C1 segment of cervical spinal cord (tissue), 14 donors: ENCODE measurements at places on chromosomes 2 and 18.

GRCh38 chr2:135066710-135067109 lies 14.6 kb downstream of the RAB3GAP1 start:
- no peak for DNase-seq

- no peak for DNase-seq
Measured at GRCh38 chr2:68320118-68320641, 431 bp upstream of the CNRIP1 start.

DNA sequence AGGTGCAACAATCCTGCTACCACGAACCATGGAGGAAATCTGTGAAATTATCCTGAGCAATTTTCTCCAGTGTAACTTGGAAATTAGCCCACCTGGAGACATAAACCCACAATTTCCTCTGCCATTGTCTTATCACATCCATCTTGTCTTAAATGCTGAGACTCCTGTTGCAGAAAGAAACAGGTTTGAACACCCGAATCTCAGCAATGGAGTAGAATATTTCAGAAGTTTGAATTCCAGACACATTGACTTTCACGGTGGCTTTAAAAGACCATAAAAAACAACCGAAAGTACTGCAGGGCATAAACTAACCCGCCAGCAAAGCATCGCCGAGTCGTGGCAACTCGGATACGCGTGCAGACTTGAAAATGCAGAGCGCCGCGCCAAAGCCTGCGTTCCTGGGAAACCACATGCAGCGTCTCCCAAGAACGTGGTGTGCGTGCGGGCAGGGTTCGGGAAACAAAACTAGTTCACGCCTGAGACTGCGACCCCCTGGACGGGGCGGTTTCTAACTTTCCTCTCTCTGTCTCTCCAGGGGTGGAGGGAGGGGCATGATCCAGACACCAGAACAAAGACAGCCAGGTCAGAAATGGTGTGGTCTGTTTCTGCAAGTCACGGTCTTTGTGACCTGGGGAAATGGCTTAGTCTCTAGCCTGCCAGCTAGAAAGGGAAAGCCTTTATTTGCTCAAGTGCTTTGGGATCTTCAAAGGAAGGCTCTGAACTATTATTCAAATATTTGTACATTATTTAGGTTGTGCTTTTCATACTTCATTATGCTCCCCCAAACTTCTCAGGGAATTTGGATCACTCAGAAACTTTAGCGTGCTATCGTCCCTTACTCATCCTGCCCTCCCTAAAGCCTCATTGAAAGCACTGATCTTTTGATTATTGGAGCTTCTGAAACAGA lies 26.9 kb upstream of the KCTD1 start:
- peak; percentile 13 for DNase-seq

DNA sequence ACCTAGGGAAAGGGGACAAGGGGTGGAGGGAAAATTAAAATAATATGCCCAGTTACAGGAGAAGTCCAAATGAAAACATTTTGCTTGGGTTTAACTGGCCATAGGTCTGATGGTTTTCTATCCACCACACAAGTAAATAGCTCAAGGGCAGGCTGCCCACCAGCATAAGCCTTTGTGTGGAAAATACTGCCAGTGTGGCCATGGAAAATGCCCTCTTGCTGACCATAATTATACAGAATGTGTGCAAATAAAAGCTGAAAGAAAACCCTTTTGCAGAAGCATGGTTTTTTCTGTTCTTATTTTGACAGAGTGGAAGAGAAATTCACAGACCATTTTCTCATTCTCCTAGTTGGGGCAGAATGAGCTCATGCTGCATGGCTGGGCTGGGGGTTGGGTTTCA lies 111.3 kb upstream of the SIX2 start:
- DNase-seq, result no peak

GRCh38 chr2:42663828-42664227 lies 95.4 kb downstream of the MTA3 start:
- DNase-seq, result no peak

DNA sequence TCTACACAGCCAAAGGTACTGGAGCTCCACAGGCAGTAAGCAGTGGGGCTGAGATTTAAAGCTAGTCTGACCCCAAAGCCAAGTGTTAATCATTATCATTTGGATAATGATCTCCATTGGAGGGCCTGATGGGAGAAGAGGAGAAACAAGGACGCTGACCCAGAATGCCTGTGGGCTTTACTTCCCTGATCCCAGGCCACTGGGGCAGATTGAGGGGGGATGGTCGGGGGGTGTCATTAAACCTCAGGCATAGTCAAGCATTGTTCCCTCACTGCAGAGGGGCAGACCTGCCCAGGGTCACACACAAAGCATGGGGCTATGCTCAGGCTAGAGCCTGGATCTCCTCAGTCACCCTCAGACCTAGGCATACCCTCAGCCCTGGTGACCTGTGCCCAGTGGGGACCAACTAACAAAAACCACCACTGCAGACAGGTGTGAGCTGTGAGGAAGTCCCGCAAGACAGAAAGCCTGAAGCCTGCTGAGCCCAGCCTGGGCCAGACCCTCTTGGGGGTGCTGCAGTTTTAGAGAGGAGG lies 53.4 kb downstream of the SDC1 start:
- DNase-seq, result no peak

- no peak for DNase-seq
Measured at GRCh38 chr2:241692448-241692847, 5.8 kb upstream of the DTYMK start.

DNA sequence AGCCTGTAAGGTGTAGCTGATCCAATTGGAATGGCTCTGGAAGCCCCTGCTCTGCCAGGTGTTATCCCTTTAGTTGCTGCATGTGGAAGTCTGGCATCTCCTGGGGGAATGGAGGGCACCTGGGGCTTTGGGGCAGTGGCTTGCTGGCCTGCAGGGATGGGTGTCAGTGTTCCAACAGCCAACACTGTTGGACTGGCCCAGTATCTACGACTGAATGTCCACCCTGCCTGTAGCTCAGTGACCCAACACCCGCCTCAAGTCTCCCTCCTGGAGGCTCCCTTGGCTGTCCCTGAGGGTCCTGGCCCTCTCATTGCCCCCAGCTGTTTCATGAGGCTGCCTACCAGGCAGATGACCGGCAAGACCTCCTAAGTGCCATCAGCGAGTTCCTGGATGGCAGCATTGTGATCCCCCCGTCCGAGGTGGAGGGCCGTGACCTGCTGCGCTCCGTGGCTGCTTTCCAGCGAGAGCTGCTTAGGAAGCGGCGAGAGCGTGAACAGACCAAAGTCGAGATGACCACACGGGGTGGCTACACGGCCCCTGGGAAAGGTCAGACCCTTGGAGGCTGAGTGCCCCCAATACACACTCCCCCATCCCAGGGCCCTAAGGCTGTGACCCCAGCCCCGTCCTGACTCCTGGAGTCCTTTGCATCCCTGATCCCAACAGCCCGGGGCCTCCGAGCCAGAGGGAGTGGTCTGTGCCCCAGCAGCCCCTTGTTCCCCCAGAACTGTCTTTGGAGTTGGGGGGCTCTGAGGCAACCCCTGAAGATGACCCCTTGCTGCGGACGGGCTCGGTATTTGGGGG lies 7.7 kb downstream of the SLC4A3 start:
- no peak for DNase-seq

- no peak for DNase-seq
Measured at GRCh38 chr18:13726972-13727331, 479 bp downstream of the RNMT start.

- no peak for DNase-seq
Measured at GRCh38 chr18:79597831-79598632, 81.6 kb upstream of the CTDP1 start.

GRCh38 chr2:170587922-170588321 lies 127.2 kb upstream of the SP5 start:
- DNase-seq, result no peak

DNA sequence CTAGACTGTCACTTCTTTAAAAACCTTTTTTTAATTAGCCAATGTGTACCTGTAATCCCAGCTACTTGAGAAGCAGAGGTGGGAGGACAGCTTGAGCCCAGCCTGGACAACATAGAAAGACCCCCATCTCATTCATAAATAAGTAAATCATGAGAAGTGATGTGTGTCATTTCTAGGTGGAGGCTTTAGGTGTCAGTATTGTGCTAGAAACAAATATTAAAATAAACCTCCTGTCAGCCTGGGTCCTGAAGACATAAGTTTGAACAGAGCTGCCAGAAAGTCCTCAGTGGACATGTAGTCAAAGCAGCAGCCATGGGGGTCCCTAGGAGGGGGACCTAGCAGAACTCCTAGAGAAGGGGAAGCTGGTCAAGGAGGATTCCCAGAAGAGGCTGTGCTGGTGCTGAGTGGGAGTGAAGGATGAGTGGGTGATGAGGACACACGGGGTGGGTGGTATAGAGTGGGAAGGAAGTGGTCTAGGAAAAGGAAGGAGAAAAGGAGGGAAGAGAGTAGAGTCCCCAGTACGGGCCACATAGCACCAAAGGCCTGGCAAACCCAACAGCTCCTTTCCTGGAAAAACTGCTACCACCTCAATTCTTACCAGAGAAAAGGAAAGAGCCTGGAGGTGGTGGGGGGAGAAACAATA lies 316.6 kb upstream of the NCKAP5 start:
- DNase-seq, result no peak

DNA sequence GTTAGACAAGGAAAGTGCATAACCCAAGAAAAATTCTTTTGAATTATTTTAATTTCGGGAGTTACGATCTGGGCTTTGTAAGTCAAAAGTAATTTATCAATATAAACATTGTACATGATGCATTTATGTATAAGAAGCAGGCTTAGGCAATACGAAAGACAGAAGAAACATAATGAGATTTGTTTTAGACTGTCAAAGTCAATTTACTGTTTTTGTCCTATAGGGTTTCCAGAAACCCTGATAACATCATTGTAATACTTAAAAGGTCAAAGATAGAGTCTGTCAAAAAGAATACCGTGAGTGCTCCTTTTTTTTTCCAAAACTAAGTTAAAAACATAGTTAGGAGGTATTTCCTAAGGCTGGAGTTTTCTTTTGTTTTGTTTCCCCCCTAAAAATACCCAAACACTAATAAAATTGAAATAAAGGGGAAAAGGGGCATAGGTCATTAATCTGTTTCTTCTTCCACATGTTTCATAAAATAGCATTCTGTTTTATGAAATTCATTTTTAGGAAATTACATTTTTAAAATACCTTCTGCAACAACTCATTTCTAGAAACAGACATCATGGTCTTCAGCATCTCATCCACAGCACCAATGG lies 16.1 kb downstream of the C1D start:
- DNase-seq, result no peak

GRCh38 chr2:192243488-192243887 lies 48.8 kb upstream of the TMEFF2 start:
- DNase-seq, result no peak
